ENCODE measurements at places on chromosomes 5 and 9.
A peak's percentile ranks its signal among the peaks of the same experiment; 100 is the strongest.

GRCh38 chr9:127923771-127924170 lies 6.8 kb downstream of the PIP5KL1 start:
- no peak for DNase-seq

GRCh38 chr5:68962757-68963484 lies 130.9 kb upstream of the SLC30A5 start:
- DNase-seq: peak; percentile 69

GRCh38 chr5:88290801-88291200 lies 22.2 kb upstream of the TMEM161B start:
- no peak for DNase-seq

- peak; percentile 58 for DNase-seq
These were observed 37.4 kb upstream of the SLC44A1 start for GRCh38 chr9:105206821-105207699.

DNA sequence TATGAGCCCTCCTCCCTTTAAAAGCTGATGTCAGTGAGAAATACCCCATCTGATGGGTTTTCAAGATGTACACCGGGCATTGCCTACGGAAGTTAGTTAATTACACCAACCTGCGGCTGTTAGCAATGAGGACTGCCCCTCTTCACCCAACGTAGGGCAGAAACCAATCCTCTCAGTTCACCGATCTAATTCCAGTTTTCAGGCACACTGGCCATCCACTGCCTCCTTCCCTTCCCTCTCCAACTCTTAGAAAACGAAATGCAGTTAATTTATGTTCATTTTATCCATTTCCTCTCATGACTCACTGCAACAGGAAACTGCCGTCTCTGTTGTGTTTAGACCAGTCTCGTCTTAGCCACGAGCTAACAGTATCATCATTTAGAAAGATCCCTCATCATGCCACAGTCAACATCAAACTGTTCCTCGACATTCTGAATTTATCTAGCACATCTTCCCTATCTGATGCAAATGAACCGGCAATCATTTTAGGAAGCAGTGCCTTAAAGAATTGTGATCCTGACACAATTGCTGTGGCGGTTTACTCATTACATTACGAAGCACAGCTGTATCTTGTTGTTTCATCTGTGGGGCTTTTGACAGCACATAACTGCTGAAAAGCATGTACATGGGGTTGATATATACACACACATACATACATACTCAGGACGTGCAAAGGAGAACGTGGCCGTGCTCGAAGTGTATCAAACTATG lies 168.6 kb downstream of the EFNA5 start:
- DNase-seq: no peak

DNA sequence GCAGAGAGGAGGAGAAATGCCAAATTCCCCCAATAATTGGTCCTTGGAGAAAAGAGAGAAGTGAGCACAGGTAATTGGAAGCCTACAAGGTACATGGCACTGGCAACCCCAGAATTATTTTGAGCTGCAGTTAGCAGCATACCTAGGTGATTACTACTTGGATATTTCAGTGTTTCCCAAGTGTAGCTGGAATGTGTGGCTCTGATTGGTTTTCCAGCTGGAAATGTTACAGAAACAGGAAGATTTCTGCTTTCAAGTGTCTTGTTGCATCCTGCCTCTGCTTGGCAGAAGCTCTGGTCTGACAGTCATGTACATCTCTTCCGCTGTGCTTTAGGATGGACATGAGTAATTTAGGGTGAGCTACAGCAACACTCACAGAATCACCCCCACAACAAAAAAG lies 262.1 kb downstream of the ENC1 start:
- no peak for DNase-seq

GRCh38 chr5:172849606-172850453 lies 15.8 kb downstream of the ERGIC1 start:
- DNase-seq: peak; percentile 58

DNA sequence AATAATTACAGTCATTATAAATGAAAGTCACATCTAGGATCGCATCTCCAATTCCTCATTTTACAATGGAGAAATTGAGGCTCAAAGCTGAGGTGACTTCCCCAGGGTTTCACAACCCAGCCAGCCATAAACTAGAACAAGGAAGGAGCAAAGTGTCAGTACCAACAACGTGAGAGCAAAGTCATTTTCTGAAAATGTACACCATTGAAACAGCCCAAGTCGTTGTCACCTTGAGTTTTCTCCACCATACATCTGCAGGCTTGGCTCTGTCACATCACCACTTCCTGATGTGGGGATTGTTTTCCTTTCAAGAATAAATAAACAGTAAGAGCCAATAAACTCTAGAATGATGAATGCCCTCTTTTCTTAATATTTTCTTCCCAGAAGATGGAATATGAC lies 184.5 kb upstream of the PTGER4 start:
- peak; percentile 57 for DNase-seq

DNA sequence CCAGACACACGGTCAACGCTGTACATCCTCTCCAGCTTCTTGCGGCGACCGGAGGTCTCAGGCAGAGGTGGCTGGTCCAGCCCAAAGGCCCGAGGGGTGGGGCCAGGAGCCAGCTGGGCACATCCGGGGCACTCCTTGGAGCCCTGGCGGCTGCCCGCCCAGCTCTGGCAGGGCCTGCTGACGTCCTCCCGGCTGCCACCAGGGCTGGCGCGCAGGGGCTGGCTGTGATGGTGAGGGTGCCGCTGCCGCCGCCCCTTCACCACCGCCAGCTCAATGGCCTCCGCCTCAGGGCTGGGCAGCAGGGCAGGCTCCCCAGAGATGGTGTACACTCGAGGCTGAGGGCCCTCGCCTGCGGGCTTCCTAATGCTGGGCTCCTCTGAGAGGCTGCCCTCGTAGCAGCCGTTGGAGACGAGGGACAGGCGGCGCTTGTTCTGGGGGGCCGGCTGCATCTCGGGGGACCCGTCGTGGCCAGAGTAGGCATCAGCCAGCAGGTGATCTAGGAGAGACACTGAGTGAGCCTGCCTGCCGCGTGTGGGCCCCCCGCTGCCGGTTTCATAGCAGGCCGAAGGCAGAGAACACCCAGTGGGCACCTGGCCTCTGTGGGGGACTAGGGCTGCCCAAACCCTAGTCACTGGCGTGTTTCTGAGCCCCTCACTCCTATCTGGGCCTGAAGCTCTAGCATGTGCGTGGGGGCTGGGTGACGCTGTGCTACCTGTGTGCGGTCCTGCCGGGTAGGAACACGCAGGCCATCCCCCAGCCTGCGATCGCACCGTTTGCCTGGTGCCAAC lies 1.5 kb downstream of the NSMF start:
- DNase-seq: no peak

DNA sequence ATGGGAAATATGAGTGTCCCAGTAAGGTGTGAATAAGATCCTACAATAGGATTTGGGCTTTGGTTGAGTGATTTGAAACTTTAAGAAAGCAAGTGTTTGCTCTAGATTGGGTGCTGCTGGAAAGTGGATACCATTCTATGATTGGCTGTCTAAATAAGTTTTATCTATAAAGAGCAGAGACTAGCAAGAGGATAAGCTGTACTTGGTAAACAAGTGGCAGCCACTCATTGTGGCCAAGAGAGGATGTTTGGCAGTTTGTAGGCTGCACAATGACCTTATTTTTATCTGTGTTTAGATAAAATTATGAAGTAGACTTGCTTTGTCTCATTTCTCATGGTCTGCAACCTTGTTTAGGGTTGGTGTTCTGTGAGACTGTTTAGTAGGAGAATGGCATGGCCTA lies 341.6 kb upstream of the PIK3R1 start:
- DNase-seq: no peak

DNA sequence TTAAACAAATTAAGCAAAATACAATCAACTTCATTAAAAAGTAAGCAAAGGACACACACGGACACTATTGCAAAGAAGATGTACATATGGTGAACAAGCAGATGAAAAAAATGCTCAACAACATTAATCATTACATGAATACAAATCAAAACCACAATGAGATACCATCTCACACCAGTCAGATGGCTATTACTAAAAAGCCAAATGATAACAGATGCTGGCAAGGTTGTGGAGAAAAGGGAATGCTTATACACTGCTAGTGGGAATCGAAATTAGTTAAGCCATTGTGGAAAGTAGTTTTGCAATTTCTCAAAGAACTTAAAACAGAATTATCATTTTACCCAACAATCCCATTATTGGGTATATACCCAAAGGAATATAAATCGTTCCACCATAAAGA lies 636.2 kb upstream of the ST8SIA4 start:
- DNase-seq: no peak

DNA sequence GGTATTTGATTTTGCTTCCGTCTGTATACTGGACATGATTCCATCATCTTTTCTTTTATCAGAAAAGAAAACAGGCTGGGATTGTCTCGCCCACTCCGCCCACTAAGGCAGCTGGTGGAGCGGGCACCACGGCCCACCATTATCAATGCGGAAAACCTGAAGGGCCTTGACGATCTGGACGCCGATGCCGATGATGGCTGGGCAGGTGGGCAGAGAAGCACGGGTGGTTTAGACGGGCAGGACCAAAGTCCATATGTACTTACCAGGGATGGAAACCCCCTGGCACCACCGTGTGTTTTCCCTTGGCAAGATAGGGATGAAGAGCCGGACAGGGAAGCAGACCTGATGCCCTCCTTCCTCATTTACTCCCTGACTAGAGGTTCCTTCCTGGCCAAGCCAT lies 53.7 kb downstream of the PRRC2B start:
- no peak for DNase-seq

Data from small intestine (tissue), 16 donors.